ENCODE measurements at places on chromosomes 2 and 18. TPM values are rescaled to one million over a fixed set of nuclear protein-coding genes. Genes with fewer than 3 reads are reported as not detected.
A peak's percentile ranks its signal among the peaks of the same experiment; 100 is the strongest.

DNA sequence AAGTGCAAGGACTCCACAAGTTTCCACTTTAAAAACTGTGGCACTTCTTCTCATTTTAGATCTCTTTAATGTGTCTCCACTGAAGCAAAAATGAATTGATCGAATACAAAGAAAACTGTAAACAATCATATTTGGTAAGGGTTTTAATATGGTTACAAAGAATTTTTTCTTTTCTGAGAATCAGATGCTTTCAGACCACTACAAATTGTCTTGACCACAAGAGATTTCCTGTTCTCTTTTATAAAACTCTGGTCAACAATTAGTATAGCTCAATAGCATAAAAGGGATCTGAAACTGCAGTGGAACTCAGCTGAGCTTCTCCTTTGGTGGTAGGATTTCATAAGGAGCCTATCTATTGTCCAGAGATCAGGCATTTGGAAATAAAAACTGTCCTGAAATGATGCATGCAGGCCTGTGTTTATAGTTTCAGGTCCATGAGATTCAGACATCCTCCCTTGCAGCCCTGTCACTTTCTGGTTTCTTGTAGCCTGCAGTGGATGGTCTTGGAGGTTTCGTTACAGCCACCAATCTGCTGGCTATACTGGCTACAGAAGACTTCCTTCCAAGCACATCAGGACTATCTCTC lies 120.0 kb downstream of the DOCK10 start:
- H3K4me3 ChIP-seq = no peak overlapping the region
- DNase-seq = no peak
- peak overlapping the region; percentile 57 for H3K27ac ChIP-seq

DNA sequence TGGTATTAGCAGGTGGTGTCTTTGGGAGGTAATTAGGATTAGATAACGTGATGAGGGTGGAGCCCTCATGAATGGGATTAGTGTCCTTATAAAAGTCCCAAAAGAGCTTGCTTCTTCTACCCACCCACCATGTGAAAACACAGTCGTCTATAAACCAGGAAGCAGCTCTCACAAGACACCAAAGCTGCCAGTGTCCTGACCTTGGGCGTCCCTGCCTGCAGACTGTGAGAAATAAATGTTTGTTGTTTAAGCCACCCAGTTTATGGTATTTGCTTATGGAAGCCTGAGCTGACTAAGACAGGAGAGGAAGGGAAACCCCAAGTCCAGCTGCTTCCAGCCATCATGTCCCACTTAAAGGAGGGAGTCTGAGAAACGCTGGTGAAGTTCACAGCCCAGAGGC lies 13.6 kb downstream of the ADI1 start:
- H3K4me3 ChIP-seq = no peak overlapping the region
- peaks cover 35% of the 10 kb centered on the region for H3K36me3 ChIP-seq
- no peaks in the 10 kb centered on the region for H3K27me3 ChIP-seq
- no peak overlapping the region for H3K27ac ChIP-seq
- no peak for DNase-seq

GRCh38 chr2:24928036-24928435 lies 8.0 kb upstream of the ADCY3 start:
- no peaks in the 10 kb centered on the region for H3K36me3 ChIP-seq
- H3K4me3 ChIP-seq = no peak overlapping the region
- H3K27ac ChIP-seq = no peak overlapping the region
- no peak for DNase-seq
- no peaks in the 10 kb centered on the region for H3K27me3 ChIP-seq

DNA sequence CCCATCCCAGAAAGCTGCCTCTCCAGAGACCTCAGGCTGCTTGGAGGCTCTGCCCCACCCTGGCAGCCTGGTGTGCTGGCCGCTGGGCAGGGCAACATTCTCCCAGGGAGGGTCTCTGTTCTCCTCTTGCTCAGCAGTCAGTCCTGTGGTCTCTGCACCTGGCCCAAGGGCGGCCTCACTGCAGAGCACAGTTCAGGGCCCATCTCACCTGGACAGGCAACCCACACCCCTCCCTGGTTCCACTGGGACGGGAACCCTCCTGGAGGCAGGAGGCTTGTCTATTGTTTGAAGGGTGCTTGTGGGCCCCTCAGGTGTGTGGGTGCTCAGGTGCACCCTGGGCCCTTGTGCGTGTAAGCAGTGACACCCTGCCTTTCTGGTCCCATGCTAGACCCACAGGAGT lies 67.2 kb upstream of the OTOS start:
- H3K4me3 ChIP-seq = no peak overlapping the region
- no peaks in the 10 kb centered on the region for H3K4me1 ChIP-seq
- H3K27me3 ChIP-seq = peaks cover 52% of the 10 kb centered on the region
- H3K36me3 ChIP-seq = no peaks in the 10 kb centered on the region
- no peak overlapping the region for H3K27ac ChIP-seq

GRCh38 chr2:231699006-231699405 lies 9.3 kb upstream of the PTMA start:
- H3K4me3 ChIP-seq = no peak overlapping the region
- no peaks in the 10 kb centered on the region for H3K4me1 ChIP-seq
- H3K36me3 ChIP-seq = no peaks in the 10 kb centered on the region
- no peaks in the 10 kb centered on the region for H3K27me3 ChIP-seq

DNA sequence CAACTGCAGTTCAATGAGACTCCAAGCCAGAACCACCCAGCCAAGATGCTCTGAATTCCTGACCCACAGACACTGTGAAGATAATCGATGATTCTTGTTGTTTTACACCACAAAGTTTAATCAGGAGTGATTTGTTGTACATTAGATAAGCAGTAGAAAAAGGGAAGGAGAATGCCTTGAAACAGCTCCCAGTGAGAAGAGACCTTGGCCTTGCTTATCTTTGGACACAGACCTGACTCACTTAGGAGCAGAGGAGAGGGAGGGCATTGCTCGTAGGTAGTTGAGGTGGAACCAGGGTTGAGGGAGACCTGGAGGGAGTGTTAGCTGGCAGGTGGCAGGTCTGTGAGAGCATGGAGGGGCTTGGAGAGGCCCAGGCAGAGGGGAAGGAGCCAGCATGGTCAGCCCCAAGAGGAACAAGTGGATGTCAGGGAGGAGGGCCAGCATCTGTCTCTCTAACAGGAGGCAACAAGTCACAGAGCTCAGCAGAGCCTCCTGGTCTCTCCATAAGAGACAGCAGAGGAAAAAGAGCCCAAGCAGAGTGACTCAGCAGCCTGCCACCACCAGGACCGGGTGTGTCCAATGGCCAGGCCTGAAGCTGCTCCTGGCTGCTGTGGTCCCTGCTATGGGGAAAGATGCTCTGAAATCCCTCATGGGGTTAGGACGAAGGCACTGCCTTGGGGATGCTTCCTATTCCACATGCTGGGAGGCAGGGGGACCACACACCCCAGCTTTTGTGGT lies 161.6 kb upstream of the CAPN13 start:
- peaks cover 30% of the 10 kb centered on the region for H3K27me3 ChIP-seq
- no peaks in the 10 kb centered on the region for H3K4me1 ChIP-seq
- DNase-seq = no peak
- no peaks in the 10 kb centered on the region for H3K36me3 ChIP-seq
- H3K4me3 ChIP-seq = no peak overlapping the region

- DNase-seq = no peak
- H3K4me3 ChIP-seq = no peak overlapping the region
- no peaks in the 10 kb centered on the region for H3K27me3 ChIP-seq
Measured at GRCh38 chr2:159849160-159849813, 51.3 kb upstream of the CD302 start.

GRCh38 chr2:177612659-177613058 lies 220.1 kb downstream of the AGPS start:
- no peaks in the 10 kb centered on the region for H3K36me3 ChIP-seq
- H3K4me3 ChIP-seq = no peak overlapping the region
- H3K27me3 ChIP-seq = no peaks in the 10 kb centered on the region
- no peak for DNase-seq
- H3K27ac ChIP-seq = no peak overlapping the region

GRCh38 chr2:128145651-128146050 lies 54.7 kb downstream of the UGGT1 start:
- no peaks in the 10 kb centered on the region for H3K27me3 ChIP-seq
- H3K36me3 ChIP-seq = peaks cover 67% of the 10 kb centered on the region
- H3K4me3 ChIP-seq = no peak overlapping the region
- no peak overlapping the region for H3K27ac ChIP-seq
- H3K4me1 ChIP-seq = no peaks in the 10 kb centered on the region

GRCh38 chr2:138323382-138324067 lies 178.0 kb upstream of the SPOPL start:
- no peak overlapping the region for H3K4me3 ChIP-seq
- no peak for DNase-seq
- no peaks in the 10 kb centered on the region for H3K36me3 ChIP-seq
- H3K4me1 ChIP-seq = no peaks in the 10 kb centered on the region

- H3K27ac ChIP-seq = no peak overlapping the region
- H3K4me3 ChIP-seq = no peak overlapping the region
- no peaks in the 10 kb centered on the region for H3K27me3 ChIP-seq
- H3K4me1 ChIP-seq = no peaks in the 10 kb centered on the region
Measured at GRCh38 chr2:234633581-234634230, 136.8 kb upstream of the ARL4C start.

- H3K4me1 ChIP-seq = no peaks in the 10 kb centered on the region
- no peak overlapping the region for H3K4me3 ChIP-seq
- peaks cover 39% of the 10 kb centered on the region for H3K27me3 ChIP-seq
- H3K36me3 ChIP-seq = no peaks in the 10 kb centered on the region
- H3K27ac ChIP-seq = no peak overlapping the region
Measured at GRCh38 chr2:240782221-240782885, 37.7 kb downstream of the KIF1A start.

- no peaks in the 10 kb centered on the region for H3K36me3 ChIP-seq
- H3K27me3 ChIP-seq = no peaks in the 10 kb centered on the region
- no peak for DNase-seq
Measured at GRCh38 chr2:50647381-50647780, 384.6 kb downstream of the NRXN1 start.

SCN3A gene
- total RNA-seq = 0.28 TPM

CARF gene
- total RNA-seq = 15.8 TPM

PDE11A gene
- not detected for total RNA-seq

MTCL1 gene
- total RNA-seq = 0.40 TPM

GALNT5 gene
- 0.10 TPM for total RNA-seq

C1QL2 gene
- not detected for total RNA-seq

NIFK gene
- 60.0 TPM for total RNA-seq

All from T-cell (primary cell).